HS-5 (cell line): ENCODE measurements at places on chromosomes 5 and 9.

DNA sequence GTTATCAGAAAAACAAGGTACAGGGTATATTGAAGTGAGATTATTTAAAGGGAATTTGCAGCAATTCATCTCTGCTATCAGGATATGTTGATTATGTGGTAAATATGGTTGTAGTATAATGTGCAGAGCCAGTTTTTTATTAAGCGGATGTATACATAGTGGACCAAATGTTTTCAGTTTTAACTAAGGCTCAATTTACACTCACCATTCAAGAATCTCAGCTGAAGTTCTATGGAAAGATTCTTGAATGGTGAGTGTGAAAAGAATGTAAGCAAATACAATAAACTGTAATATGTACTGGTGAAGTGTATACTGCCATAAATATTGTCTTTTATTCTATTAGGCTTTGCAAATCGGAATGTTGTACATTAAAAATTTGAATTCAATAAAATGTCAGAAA lies 895.9 kb upstream of the CDH10 start:
- DNase-seq = peak; percentile 79

- no peak for DNase-seq
These were observed 153.8 kb downstream of the GOLPH3 start for GRCh38 chr5:32020271-32020670.

DNA sequence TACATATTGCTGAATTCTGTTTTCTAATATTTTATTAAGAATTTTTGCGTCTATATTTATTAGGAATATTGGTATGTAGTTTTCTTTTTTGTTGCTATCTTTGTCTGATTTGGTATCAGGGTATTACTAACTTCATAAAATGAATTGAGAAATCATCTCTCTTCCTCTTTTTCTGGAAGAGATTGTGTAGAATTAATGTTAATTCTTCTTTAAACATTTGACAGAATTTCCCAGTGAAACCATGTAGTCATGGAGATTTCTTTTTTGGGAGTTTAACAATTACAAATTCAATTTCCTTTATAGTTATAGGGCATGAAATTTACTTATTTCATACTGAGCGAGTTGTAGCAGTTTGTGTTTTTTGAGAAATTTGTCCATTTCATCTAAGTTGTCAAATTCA lies 3.3 kb upstream of the FAM170A start:
- DNase-seq = no peak

- no peak for DNase-seq
These were observed 18.2 kb upstream of the SLCO4C1 start for GRCh38 chr5:102314328-102314727.

DNA sequence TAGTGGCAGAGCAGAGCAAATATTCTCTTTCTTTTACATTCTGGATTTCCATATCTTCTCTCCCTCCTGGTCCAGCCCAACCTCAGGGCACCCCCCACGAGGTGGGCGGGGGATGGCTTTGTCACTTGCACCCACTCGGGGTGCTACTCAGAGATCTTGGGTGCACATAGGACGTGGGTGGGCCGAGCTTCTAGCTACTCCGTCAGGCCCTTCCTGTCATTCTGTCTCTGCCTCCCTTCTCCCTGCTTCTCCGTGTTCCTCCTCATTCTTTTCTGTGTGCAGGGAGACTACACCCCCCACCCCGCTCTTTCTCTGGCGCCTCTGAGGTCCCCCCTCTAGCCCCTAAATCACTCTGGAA lies 19.5 kb downstream of the PCDHGC5 start:
- no peak for DNase-seq

- no peak for DNase-seq
These were observed 169.5 kb downstream of the RGS3 start for GRCh38 chr9:113632776-113633590.

- no peak for DNase-seq
These were observed 213.6 kb downstream of the AGTPBP1 start for GRCh38 chr9:85528142-85528541.

DNA sequence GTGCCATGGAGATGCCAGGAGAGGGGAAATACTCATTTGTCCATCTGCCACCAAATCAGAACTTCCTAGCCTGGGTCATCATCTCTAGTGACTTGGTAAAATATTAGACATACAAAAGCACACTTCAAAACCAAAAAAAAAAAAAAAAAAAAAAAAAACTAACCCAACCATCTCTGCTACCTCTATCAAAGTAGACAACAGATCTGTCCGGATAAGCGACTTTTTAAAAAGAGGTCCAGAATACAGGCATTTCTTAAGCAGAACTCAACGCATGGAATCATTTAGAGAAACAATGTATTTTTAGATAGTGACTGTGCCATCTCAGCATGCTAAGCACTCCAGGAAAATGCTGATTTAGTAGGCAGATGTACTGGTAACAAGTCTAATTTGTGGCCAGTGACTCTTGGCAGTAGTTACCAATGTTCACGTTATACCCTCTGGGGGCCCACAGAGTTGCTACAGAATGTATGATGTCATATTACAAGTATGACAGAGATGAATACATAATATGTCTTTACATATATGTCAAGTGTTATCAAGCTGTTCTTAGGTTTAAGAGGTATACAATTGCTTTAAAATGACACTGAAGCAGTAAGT lies 107.8 kb downstream of the SMIM23 start:
- peak; percentile 60 for DNase-seq

DNA sequence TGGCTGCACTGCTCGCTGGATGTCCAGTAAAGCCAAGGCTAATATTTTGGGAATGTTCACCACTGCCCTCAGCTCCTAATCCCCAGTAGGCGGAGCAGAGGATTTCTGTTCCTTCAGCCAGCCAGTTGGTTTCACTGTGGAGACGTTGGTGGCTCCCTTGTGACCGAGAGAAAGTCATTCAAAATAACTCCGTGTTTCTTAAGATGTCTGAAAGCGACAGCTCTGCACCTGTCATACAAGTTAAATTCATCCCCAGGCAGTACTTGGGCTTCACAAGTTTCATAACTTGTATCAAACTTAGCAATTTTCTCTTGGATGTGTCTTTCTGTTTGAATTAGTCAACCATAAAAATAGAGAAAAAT lies 382 bp upstream of the CDKN2B start:
- no peak for DNase-seq

GRCh38 chr9:38355517-38356120 lies 36.9 kb upstream of the ALDH1B1 start:
- DNase-seq = no peak

DNA sequence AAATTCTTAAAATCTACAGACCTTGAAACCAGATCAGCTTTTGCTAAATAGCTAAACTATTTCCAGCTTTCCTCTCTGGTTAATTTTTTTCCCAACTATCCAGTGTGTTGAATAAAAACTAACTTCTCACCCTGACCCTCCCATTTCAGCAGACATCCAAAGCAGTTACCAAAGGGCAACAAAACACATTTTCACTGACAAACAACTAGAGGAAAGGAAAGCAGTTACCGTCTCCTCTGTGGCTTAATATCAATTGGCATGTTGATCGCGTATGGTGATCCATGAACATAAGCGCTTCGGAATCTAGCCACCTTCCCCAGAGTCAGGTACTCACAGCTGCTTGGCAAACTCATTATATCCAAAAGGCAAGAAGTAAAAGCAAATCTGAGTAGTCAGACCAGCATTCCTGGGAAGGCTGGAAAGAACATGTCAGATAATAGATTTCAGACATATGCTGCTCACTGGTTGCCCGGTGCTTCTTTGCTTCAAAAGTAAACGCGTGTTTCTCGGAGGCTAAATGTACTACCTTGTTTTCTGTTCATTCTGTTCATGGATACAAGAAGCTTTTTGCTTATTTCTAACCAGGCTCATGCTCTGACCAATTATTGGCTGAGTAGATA lies 463.4 kb downstream of the PDE4D start:
- DNase-seq = no peak

DNA sequence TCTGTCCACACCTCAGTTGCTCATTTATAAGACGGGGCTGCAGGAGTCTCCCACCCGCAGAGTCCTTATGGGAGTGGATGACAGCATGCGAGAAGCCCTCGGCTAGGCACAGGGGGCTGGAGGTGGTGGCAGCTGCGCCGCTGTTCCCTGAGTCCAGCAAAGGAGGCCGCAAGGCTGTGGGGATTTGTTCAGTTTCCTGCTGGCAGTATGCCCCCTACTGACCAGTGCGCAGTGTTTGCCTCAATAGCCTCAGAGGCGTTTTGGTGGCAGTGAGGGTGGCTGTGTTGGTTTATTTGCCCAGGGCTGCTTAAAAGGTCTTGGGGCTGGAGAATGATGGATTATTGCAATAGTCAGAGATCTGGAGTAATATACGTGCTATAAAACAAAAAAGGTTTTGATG lies 176.3 kb upstream of the OTULINL start:
- DNase-seq = no peak

- peak; percentile 69 for DNase-seq
These were observed 2.9 kb upstream of the PTGER4 start for GRCh38 chr5:40676613-40677343.

- DNase-seq = no peak
These were observed 17.7 kb downstream of the ISOC1 start for GRCh38 chr5:129112295-129112694.

DNA sequence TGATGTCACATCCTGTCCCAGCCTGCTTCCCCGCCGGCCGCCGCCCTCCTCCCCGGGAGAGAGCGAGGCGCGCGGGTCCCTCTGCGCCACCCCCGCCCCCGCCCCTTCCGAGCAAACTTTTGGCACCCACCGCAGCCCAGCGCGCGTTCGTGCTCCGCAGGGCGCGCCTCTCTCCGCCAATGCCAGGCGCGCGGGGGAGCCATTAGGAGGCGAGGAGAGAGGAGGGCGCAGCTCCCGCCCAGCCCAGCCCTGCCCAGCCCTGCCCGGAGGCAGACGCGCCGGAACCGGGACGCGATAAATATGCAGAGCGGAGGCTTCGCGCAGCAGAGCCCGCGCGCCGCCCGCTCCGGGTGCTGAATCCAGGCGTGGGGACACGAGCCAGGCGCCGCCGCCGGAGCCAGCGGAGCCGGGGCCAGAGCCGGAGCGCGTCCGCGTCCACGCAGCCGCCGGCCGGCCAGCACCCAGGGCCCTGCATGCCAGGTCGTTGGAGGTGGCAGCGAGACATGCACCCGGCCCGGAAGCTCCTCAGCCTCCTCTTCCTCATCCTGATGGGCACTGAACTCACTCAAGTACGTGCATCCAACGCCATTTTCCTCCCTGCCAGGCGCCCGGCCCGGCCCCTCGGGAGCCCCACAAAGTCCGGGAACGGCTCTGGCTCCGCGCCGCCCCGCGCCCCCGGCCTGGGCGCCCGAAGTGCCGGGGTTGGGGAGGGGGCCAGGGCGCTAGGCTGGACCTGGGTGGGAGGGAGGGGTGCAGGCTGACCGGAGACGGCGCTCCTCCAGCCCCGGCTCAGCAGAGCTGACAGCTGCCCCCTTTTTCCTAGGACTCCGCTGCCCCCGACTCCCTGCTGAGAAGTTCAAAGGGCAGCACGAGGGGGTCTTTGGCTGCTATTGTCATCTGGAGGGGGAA lies 12.0 kb upstream of the OLFM1 start:
- peak; percentile 36 for DNase-seq

- DNase-seq = no peak
These were observed 550.4 kb downstream of the EBF1 start for GRCh38 chr5:158549311-158549710.

GRCh38 chr5:154830219-154830595 lies 20.2 kb downstream of the FAXDC2 start:
- DNase-seq = no peak

DNA sequence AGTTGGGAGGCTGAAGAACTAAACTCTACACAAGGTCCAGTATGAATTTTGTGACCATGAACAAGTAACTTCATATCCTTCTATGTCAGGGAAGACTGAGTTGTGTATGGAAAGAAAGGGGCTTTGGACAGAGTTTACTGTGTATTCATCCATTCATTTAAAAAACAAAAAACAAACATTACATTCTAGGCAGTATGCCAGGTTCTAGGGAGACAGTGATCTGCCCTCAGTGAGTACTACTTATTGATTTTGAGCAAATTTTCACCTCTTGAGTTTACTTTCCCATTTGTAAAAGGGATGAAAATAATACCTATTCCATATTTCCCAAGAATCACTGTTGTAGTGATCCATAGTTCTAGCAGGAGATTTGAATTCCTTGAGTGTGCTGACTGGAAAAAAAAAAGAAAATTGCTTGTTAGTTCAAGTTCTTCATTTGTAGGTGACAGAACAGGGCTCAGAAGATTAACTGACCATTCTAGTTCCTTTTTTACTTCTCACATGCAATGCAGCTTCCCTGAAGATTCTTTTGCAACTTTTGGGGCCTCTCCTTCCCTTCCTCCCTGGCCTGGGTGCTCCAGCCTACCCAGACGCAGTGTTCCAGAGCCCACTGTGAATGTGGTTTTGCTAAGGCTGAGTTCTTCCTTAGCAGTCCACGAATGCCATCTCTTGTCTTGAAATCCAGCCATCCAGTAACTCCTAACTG lies 2.6 kb upstream of the GAPVD1 start:
- DNase-seq = no peak

- DNase-seq = no peak
These were observed 591.7 kb downstream of the CSNK1G3 start for GRCh38 chr5:124103671-124104070.

DNA sequence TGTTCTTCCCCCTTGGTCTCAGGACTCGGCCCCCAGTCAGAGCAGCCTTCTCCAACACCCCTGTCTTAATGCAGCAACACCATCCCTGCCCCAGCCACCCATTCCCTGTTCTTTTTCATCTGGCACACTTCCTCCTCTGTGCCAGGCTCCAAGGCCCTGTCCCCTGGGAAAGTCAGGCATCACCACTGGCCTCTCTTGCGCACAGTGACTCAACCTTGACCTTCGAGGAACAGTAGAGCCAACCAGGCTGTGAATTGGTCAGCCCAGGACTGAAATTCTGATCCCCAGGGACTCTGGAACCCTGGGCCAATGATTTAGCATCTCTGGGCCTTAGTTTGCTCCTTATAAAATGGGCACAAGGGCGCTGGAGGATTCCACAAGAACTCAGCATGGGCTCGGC lies 10.5 kb upstream of the RALGDS start:
- no peak for DNase-seq

DNA sequence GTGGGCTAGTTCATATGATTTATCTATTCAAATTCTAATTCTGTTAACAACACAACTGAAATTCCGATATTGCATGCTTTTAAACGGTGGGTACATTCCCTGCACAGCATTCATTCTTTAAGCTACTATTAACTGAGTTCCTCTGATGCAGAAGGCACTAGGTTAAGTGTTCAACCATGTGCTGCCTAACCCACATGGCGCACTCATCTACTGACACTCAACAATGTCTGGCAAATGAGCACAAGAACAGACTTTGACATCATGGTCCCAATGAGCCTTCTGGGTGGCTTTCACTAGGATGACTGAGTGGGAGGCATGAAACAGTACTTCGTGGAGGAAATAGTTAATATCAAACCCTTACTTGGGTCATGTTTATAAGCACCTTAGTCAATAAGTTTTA lies 10.2 kb downstream of the NREP start:
- no peak for DNase-seq

GRCh38 chr9:32677931-32678330 lies 42.5 kb upstream of the TAF1L start:
- no peak for DNase-seq

- DNase-seq = no peak
These were observed 24.5 kb downstream of the SNX18 start for GRCh38 chr5:54541823-54542783.

GRCh38 chr5:170641589-170642031 lies 137.8 kb downstream of the KCNIP1 start:
- DNase-seq = no peak

GRCh38 chr5:66802941-66803340 lies 206.7 kb downstream of the MAST4 start:
- no peak for DNase-seq

GRCh38 chr9:33817327-33818166 lies 587 bp downstream of the UBE2R2 start:
- DNase-seq = peak; percentile 42

- DNase-seq = no peak
These were observed 94.1 kb upstream of the ITGA2 start for GRCh38 chr5:52895075-52895474.

- DNase-seq = no peak
These were observed 681 bp downstream of the MAN2A1 start for GRCh38 chr5:109690242-109690974.

- no peak for DNase-seq
These were observed 53.7 kb upstream of the BOD1 start for GRCh38 chr5:173670130-173670651.
